ENCODE measurements at places on chromosomes 4 and X. TPM values are rescaled to one million over a fixed set of nuclear protein-coding genes. Genes with fewer than 3 reads are reported as not detected.

Gene FGFRL1
- 5.3 TPM for total RNA-seq

Gene ARMCX1
- 37.0 TPM for total RNA-seq

Gene ZCCHC4
- 20.6 TPM for total RNA-seq

Gene PLAC1
- total RNA-seq = not detected

Gene GAGE1
- not detected for total RNA-seq

Gene NHS
- 7.3 TPM for total RNA-seq

Gene CORIN
- total RNA-seq = 12.9 TPM

Gene NSUN7
- total RNA-seq = 5.1 TPM

Gene LGI2
- total RNA-seq = 5.5 TPM

Gene GPC4
- 4.2 TPM for total RNA-seq

Gene F11
- total RNA-seq = not detected
